ENCODE measurements at places on chromosomes 6 and 20.

GRCh38 chr6:39923861-39924260, 10.4 kb downstream of the MOCS1 start:
- DNase-seq: no peak

DNA sequence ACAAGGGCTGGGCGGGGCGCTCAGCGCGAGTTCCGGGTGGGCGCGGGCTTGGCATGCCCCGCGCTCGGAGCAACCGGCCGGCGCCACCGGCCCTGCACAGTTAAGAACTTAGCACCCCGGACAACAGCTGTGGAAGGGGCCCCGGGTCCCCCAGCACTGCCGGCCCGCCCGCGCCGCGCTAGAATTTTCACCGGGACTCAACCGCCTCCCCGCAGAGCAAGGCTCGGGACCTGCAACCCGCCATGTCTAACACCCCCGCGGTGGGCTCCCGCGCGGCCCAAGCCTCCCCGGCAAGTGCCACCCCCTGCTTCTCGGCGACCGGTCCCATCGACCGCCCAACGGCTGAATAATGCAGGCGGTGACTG, 5.2 kb upstream of the PSMG4 start:
- no peak for DNase-seq

DNA sequence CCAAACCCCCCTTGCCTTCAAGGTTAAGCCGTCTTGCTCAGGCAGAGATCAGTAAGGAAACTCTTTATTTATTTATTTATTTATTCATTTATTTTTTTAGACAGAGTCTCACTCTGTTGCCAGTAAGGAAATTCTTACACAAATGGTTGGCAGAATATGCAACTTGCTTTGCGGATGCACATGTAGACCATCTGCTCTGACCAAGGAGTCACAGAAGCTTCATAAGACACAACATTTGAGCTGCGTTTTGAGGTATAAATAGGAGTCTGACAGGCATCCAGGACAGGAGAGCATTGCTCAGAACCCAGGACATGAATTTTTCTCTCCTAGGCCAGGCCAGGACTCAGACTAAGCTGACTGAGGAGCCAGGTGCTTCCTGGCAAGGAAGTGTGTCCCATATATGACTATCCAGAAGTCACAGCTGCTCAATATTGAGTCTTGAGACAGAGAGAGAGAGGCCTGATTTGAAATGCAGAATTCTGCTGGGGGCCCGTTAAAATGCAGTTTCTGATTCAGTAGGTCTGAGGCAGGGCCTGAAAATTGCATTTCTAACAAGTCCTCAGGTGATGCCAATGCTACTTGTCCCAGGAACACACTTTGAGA, 43.9 kb downstream of the HLA-A start:
- DNase-seq: no peak

DNA sequence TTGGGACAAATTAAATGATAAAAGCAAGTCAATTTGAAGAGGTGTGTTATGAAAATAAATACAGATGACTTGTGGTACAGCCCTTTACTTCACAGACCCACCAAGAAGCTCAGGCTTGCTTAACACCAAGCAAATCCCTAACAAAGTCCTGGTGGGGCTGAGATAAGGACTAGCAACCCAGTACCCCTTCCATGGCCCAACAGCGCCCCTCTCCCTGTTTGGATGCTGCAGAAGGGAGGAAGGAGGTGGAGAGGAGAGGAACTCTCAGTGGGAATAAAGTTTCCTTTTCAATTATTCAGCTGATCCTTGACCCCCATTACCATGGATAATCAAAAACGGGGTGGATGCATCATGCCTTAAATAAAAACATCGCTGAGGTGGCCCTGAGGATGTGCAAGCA, 4.5 kb upstream of the ZNF831 start:
- DNase-seq: no peak

GRCh38 chr6:75147512-75147911, 58.3 kb downstream of the COL12A1 start:
- no peak for DNase-seq

- DNase-seq: no peak
These were observed 279.5 kb upstream of the RNF217 start for GRCh38 chr6:124682751-124683150.

- no peak for DNase-seq
These were observed 2.9 kb downstream of the SLC44A4 start for GRCh38 chr6:31875877-31876276.

DNA sequence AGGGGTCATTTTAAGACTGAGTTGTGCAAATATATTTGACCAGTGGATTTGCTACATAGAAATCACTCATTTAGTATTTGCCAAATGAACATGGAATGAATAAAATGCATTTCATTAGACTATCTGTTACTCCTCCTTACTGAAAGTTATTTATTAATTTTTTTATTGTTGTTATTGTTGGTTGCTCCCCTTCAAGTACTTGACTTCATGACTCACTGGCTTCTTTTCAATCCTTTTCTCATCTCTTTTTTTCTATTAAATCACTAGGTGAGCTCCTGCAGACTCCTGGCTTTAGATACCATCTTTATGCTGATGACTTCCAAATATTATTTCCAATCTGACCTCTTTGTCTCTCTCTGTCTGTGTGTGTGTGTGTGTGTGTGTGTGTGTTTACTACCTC, 192.2 kb upstream of the FAM83B start:
- no peak for DNase-seq

DNA sequence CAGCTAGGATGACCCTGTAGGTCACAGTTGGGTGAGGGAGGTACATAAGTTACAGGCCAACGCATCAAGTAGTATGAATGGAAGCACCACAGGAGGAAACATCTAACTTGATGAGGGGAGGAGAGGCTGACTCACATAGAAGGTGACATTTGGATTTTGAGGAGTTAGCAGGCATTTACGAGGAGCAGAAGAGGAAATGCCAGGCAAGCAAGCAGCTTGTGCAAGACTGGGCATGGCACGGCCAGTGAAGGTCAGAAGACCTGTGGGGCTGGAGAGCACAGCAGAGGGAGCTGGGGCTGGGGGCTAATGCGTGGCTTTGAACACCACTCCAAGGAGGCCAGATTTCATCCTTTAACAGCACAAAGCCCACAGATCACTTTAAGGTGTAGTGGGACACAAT, 37.8 kb downstream of the MUC22 start:
- no peak for DNase-seq

DNA sequence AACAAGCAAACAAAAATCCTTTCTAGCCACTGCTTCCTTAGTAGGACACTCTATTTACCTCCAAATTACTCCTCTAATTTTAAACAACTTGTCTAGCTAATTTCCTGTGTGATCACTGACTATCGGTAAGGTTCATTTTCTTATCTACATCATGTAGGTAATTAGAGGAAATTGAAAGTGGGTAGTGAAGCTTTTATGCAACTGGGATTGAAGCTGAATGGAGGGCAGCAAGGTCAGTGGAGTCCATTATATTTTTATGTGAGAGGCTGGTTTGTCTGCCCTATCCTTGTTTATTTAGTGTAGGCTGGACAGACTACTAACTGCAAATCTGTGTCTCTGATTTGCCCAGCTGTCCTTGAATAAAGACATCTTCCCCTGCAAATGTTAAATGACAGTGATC, 88.5 kb upstream of the SIM1 start:
- no peak for DNase-seq

DNA sequence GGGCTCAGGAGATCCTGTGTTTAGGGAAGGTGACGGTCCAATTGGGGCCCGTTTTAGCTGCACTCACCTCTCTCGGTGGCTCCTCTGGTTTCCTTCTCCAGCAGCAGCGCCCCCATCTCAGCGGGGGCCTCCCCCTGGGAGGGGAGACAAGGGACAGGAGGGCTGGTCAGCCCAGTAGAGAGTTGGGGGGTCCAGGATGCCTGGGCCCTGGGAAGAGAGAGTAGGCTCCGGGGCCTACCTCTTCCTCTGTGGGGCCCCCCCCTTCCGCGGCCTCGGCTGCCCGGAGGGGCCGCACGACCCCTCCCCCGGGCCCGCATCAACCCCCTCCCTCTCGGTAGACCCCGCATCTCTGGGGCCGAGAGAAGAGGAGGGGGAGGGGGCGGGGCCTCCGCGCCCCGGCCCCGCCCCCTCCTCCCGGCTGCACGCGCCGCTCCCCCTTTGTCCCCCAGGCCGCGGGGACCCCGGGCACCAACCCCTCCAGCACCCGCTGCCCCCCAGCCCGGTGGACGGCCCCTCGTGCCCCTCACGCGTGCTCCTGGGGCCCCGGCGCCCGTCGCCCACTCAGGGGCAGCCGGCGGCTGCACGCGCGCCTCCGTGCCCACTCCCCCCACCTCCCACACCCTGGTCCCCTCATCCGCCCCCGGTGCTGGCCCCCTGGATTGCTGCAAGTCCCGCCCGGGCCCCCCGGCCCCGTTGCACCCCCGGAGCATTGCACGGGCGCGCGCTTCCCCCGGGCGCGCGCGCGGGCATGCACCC, 464 bp downstream of the EHMT2 start:
- DNase-seq: no peak

DNA sequence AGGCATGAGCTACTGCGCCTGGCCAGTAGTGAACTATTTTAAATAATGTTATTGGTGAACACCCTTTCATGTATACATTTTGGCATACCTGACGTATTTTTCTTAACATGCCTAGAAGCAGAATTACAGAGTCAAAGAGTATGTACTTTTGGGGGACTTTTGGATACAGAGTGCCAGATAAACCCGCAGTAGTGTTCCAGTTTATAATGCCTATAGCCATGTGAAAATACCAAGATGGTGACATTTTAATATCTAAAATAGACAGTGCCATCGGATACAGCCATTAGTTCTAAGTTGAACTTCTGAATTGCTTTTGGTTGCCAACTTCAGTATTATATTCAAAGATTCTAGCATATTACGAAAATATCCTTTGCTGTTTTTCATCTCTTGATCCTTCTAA, 20.3 kb downstream of the TM9SF4 start:
- DNase-seq: no peak

DNA sequence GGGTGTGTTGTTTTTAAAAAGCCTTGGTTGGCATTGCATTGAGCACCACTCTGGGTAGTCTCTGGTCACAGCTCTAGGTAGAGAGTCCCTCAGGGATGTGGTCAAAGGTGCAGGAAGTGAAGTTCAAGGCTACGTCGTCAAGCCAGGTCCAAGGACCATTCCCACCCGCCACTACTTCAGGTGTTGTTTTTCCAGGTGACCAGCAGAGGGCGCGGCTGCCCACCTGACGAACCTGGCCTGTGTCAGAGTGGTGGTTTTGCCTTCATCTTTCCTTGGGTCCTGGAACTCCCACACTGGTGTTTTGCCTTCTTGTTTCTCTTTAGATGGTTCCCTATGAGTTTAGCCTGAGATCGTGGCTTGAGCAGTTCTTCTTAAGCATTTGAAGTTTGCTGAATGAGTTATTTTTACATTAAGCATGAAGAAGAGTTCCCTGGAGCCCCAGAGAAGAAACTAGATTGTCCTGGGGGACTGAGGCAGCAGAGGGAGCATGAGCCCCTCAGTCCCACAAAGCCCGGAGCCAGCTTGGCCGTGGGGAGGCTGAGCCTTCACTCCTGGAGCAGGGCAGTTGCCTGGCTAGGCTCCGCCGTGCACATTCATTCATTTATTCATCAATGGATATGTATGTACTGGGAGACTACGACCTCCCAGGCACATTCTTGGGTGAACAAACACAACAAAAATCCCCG, 5.6 kb upstream of the PHACTR3 start:
- DNase-seq: no peak

DNA sequence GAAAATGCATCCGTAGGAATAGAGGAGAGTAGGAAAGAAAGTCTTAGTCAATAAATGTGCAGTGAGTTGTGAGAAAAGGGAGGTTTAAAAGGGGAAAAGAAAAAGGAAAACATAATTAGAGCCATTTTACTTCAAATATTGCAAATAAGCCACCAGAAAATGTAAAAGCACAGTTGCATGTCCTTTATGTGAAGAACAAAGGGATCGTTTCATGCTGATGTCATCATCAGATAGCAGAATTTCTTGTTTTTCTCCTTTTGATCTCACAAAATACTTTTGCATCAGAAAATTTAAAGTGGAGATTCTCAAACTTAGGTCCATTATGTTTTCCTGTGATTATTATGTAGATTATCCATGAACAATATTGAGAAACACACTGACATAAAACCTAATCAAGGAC, 166.7 kb downstream of the HAO1 start:
- DNase-seq: no peak

Measured in CD4-positive, alpha-beta T cell treated with Interferon gamma for 1 hour (primary cell).